GM03348 (cell line): ENCODE measurements at places on chromosomes 7 and 10.

DNA sequence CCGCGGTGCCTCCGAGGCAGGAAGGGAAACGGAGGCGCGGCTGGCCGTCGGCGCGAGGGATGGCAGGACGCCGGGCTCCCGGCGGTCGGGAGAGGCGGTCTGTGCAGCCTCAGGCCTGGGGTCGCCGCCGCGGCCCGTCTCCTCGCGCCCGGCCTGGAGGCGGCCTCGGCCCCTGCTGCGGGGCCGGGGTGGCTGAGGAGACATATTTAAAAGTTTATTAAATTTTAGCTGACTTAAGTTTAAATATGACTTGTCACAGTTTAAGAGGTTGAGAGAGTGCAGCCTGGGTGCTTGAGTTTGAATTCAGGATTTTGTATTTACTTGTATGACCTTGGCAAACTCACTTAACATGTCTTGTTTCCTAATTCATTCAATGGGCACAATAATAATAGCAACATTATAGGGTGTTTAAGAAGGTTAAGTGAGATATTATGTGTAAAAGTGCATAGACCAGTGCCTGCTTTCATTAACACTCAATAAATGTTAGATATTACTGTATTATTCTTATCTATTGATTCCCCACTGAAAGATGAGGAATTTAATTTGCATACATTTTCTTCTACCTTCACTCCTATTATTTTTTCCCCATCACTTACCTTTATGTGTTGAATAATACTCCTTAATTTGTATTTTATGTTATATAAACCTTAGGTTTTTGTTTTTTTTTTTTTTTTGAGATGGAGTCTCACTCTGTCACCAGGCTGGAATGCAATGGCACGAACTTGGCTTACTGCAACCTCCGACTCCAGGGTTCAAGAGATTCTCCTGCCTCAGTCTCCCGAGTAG is 718 bp downstream of the DYNC2I1 start:
- DNase-seq: no peak

- DNase-seq: no peak
Observed at GRCh38 chr7:66920256-66920655, 769 bp upstream of the TMEM248 start.

DNA sequence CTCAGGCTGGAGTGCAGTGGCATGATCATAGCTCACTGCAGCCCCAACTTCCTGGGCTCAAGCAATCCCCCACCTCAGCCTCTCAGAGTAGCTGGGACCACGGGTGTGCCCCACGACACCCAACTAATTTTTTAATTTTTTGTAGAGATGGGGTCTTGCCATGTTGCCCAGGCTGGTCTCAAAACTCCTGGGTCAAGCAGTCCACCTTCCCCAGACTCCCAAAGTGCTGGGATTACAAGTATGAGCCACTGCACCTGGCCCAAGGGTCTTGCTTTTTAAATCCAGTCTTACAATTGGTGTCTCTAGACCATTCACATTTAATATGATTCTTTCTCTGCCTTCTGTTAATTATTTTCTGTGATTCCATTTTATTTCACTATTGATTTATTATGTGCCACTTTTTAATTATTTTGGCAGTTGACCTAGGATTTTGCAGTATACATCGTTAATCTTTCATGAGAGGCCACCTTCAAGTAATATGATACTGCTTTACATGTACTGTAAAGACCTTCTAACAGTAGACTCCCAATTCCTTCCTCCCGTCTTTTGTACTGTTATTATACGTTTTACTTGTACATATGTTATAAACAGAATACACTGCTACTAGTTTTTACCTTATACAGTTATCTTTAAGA is 18.7 kb downstream of the MMP21 start:
- DNase-seq: no peak

GRCh38 chr7:5525271-5526099 is 101.9 kb upstream of the TNRC18 start:
- DNase-seq: no peak

- no peak for DNase-seq
Observed at GRCh38 chr10:125026036-125026931, 84.4 kb downstream of the ZRANB1 start.

DNA sequence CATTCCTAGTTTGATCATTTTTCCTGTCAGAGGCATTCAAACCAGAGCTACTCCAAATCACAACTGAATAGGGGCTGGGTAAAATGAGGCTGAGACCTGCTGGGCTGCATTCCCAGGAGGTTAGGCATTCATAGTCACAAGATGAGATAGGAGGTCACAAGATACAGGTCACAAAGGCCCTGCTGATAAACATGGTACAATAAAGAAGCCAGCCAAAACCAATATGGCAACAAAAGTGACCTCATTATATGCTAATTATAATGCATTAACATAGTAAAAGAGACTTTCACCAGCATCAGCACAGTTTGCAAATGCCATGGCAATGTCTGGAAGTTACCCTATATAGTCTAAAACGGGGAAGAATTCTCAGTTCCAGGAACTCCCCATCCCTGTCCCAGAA is 37.3 kb downstream of the TWIST1 start:
- no peak for DNase-seq

GRCh38 chr10:131477457-131478121 is 166.1 kb upstream of the TCERG1L start:
- no peak for DNase-seq

DNA sequence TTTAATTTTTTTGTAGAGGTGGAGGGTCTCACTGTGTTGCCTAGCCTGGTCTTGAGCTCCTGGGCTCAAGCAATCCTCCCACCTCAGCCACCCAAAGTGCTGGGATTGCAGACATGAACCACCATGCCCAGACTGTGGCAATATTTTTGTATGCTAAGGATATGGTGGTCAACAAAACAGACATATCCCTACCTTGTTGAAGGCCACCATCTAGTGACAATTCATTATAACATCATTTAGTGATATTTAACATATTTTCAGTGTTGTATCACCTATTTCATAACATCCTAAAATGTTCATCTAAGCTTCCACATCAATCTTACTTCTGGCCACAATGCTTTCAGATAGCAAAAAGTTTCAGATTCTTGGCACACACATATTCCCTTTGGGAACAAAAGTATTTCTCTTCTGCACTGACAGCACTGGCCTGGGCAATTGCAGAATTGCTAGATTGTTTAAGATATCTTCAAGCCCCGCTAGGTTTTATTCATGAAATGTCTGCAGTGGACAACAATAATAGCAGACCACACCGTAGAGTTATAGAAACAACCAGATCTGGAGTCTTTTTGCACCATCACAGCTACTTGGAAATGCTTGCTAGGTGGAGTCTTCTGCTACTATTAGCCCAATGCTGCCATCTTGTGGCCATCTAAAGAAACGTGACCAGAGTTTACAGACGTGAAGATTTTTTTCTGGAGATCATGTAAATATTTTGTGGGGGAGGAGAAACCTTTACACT is 58.4 kb downstream of the DNAJC12 start:
- DNase-seq: peak; percentile 78

DNA sequence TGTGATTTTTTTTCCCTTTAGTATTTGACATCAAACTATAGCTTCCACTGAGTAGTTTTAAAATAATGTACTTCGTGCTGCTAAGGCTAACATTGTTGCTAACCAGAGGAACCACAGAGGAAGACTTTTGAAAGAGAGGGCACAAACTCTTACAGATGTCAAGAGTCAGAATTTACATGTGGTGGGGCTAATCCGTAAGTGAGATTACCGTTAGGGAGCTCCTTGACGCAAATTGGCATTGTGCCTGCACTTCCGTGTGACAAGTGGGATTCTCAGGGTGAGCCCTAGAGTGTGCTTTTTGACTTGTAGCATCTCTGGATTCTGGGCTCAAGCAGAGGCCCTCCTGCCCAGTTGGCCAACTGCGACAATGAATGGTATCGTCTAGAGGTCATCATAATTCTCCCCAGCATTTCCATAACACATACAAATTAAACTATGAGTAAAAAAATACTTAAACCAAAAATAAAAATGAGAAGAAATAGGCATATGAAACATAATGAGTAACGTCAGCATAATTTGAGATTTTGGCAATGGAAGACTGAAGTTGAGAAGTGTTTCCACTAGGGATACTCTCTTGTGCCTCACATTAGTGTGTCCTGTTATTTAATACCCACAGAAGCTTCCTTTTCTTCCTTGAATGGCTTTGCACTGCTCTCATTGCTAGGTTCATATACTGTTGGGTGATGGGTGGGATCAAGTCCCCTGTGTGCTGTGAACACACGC is 164.0 kb downstream of the SDK1 start:
- DNase-seq: no peak

GRCh38 chr10:1255118-1255517 is 198.9 kb downstream of the WDR37 start:
- no peak for DNase-seq

DNA sequence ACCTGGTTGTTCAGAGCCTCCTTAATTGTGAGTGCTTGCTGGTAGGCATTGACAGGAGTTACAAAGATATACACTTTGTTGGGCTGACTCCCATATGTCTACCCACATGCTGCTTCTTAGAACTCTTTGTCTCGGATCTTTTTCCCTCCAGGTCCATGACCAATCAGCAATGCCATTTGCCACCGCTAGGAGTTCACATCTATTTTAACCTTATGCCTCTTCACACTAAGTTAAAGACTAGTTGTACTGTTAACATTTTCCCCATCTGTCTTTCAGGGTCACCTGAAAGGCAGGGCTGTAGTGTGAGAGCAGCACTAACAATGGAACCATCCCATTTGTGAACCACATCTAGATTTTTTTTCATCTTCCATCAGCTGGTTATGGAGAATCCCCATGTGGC is 226.7 kb upstream of the NPY start:
- DNase-seq: no peak
